ENCODE measurements at places on chromosomes 2 and 18.

- no peak for DNase-seq
These were observed 15.2 kb downstream of the BCL2L11 start for GRCh38 chr2:111135910-111136297.

DNA sequence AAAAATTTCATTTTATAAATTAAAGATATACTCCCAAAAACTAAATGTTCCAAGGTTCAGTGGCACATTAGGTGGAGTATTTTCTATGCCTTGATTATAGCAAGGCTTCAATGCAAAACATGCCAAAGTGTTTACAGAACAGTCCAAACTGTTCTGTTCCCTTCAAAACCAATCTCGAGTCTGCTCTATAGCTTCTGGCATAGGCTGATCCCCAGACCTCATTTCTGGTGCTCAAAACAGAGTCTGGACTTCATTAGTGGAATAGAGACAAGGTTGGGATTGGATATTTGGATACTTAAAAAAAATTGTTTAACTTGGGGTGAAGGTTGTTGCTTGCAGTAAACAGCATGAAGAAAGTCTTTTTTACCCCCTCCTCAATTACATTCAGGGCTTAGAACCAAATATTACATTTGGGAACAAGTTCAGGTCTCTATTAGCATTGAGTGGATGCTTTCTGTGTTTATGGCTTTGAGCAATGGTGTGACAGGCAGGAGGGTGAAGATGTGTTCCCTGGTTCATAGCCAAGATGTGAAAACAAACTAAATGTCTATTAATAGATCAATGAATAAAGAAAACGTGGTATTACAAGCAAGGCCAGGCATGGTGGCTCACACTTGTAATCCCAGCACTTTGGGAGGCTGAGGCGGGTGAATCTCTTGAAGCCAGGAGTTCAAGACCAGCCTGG is 208.1 kb upstream of the RND3 start:
- DNase-seq, result no peak

DNA sequence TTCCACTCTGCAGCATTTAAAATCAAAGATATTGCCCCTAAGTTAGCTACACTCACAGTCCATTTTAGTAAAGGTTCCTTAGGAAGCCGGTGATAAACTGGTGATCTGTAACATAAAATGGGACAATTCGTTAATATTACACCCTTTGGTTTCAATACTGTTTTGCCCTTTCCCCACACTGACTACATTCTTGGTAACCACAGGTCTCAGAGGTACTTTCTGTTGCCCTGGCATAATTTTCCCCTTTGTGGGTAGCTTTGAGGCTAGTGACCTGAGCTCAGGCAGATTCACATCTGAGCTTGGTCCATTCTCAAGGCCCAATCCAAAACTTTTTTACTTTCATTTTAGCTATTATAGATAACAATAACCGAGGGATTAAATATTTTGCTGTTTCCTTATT is 32.9 kb upstream of the CSRNP3 start:
- no peak for DNase-seq

DNA sequence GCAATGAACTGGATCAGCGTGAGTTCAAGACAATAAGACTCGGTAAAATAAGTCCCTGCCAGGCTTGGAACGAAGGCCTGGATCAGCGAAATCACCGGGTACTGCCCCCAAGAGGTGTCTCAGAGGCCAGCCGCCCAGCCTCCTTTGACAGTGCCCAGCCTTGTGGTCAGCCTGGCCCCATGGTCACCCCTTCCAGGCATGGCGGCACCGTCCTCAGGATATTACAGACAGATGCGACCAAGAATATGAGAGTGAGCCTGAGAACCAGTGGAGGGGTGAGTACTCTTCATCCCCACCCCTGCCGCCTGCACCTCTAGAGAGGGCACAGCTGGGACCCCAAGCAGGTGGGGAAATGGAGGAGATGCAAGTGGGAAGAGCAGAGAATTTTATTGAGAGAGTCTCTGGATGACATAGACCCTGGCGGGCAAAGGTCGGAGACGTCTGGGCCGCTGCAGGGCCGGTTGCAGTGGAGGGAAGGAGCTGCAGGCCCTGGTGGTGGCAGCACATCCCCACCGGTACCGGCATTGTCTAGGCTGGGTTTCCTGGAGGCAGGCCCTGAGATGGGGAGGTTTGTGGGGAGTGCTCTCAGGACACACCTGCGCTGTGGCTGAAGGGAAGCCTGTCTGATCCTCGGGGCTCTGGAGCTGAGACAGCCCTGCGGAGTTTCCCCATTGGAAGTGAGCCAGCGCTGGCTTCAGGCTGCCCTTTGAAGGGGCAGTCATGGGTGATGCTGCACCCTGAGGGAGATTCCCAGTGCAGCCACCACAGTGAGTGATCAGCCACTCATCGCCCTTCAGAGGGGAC is 190.0 kb downstream of the SEPTIN10 start:
- no peak for DNase-seq

GRCh38 chr2:11907190-11907589 is 160.8 kb downstream of the LPIN1 start:
- DNase-seq, result no peak
